Sigmoid colon (tissue), 7 donors: ENCODE measurements at places on chromosomes 11 and 22. TPM values are rescaled to one million over a fixed set of nuclear protein-coding genes. Genes with fewer than 3 reads are reported as not detected.

Gene INS
- total RNA-seq = not detected

Gene QSER1
- total RNA-seq = 41.0 TPM

DNA sequence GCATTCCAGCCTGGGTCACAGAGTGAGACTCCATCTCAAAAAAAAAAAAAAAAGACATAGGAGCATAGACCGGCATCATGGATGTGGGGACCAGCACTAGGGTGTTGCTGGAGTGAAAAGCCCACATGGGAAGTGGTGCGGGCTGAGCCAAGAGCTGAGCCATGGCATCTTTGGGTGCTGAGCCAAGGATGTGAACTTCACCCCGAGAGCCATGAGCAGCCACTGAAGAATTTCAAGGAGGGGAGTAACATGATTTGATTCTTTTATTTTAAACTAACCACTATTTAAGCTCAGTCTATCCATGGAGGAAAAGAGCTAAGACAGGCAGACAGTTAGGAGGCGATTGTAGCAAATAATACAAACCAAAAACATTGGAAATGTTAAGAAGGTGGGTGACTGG is 57.4 kb downstream of the AHNAK start:
- no peak overlapping the region for H3K27ac ChIP-seq
- H3K36me3 ChIP-seq = no peaks in the 10 kb centered on the region
- H3K4me3 ChIP-seq = no peak overlapping the region
- peaks cover 32% of the 10 kb centered on the region for H3K4me1 ChIP-seq
- H3K27me3 ChIP-seq = no peaks in the 10 kb centered on the region

Gene OR4D5
- not detected for total RNA-seq

Gene ACTN3
- total RNA-seq = not detected

Gene ADAMTS8
- total RNA-seq = 3.5 TPM

- no peaks in the 10 kb centered on the region for H3K27me3 ChIP-seq
- H3K27ac ChIP-seq = no peak overlapping the region
- no peak for DNase-seq
- no peak overlapping the region for H3K4me3 ChIP-seq
- no peaks in the 10 kb centered on the region for H3K4me1 ChIP-seq
- H3K36me3 ChIP-seq = no peaks in the 10 kb centered on the region
Measured at GRCh38 chr11:89182773-89183518, 5.3 kb downstream of the TYR start.

Gene UBE2L3
- 46.4 TPM for total RNA-seq

DNA sequence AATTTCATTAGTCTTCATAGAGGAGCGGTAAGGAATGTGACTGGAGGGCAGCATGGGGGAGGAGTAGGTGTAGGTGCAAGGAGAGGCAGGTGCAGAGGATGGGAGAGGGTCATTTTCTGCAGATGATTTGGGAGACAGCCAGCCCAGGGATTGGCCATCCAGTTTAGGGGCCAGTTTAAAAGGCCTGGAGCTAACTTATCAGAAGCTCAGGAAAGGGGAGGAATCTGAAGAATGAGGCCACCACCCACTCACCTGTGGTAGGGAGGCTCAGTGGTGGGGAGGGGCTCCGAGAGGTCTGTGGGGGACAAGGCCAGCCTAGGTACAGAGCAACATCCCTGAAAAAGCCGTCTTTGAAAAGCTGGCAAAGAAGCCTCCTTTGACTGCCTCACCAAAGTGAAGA is 110.8 kb upstream of the TMEM45B start:
- H3K27me3 ChIP-seq = peaks cover 4% of the 10 kb centered on the region
- H3K36me3 ChIP-seq = no peaks in the 10 kb centered on the region
- no peak for DNase-seq
- H3K4me1 ChIP-seq = no peaks in the 10 kb centered on the region
- no peak overlapping the region for H3K27ac ChIP-seq

Gene CASP5
- not detected for total RNA-seq

DNA sequence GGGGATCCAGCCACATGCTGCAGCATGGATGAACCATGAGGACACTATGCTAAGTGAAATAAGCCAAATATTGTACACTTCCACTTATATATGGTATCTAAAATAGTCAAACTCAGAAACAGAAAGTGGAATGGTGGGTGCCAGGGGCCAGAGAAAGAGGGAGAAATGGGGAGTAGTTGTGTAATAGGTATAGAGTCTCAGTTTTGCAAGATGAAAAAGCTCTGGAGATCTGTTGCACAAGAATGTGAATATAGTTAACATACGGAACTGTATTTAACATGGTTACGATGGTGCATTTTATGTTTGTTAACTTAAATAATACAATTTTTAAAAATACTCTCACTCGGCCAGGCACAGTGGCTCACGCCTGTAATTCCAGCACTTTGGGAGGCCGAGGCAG is 21.2 kb downstream of the GDPD5 start:
- DNase-seq = no peak
- H3K4me1 ChIP-seq = peaks cover 6% of the 10 kb centered on the region
- no peak overlapping the region for H3K27ac ChIP-seq
- no peaks in the 10 kb centered on the region for H3K36me3 ChIP-seq
- no peak overlapping the region for H3K4me3 ChIP-seq

Gene RFPL3
- not detected for total RNA-seq

- H3K4me3 ChIP-seq = no peak overlapping the region
- H3K27me3 ChIP-seq = no peaks in the 10 kb centered on the region
Measured at GRCh38 chr11:79547256-79547655, 106.4 kb upstream of the TENM4 start.

GRCh38 chr11:43578346-43579170 is 102.0 kb upstream of the HSD17B12 start:
- H3K4me1 ChIP-seq = peaks cover 59% of the 10 kb centered on the region
- no peak for DNase-seq
- no peaks in the 10 kb centered on the region for H3K36me3 ChIP-seq
- H3K4me3 ChIP-seq = peak overlapping the region; percentile 50
- peaks cover 96% of the 10 kb centered on the region for H3K27me3 ChIP-seq

Gene ABTB2
- total RNA-seq = 2.5 TPM

Gene TTLL1
- 6.4 TPM for total RNA-seq

DNA sequence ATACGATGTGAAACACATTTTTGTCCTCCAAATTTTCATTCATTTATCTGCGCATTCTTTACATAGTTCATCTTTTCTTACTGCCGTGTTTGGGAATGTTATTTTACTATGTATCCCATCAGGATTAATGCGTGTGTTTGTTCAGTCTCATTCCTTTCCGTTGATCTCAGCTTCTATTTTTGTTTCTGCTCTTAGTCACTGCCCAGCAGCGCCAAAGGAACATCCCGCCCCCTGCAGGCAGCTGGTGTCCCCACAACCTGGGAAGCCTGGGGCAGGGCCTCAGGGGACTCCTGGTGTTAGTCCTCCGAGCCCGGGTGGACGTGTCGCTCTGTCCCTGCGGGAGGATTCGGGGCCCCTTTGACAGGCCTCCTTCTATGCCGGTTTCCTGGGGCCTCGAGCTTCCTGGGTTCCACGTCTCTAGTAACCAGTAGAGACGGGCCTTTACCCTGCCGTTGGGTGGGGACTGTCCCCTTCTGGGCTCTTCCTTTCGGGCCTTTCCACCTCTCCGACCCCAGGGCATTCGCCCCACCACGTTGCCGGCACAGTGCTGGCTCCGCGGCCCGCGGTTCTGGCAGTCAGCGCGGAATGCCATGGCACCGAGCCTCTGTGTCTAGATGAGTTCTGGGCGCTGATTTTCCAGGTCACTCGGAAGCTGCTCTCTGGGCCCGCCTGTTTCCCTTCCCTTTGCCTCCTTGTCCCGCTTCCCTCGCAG is 39.8 kb downstream of the WEE1 start:
- no peaks in the 10 kb centered on the region for H3K27me3 ChIP-seq
- H3K36me3 ChIP-seq = no peaks in the 10 kb centered on the region
- H3K4me3 ChIP-seq = peak overlapping the region; percentile 32
- H3K4me1 ChIP-seq = peaks cover 26% of the 10 kb centered on the region
- DNase-seq = peak; percentile 97

- H3K27me3 ChIP-seq = no peaks in the 10 kb centered on the region
- no peak for DNase-seq
- H3K36me3 ChIP-seq = no peaks in the 10 kb centered on the region
- H3K4me1 ChIP-seq = no peaks in the 10 kb centered on the region
Measured at GRCh38 chr11:60813324-60813723, 28.2 kb downstream of the MS4A10 start.

Gene SLC22A9
- total RNA-seq = not detected

GRCh38 chr11:128195756-128196155 is 391.6 kb downstream of the ETS1 start:
- no peak for DNase-seq
- no peaks in the 10 kb centered on the region for H3K36me3 ChIP-seq
- no peak overlapping the region for H3K4me3 ChIP-seq
- no peaks in the 10 kb centered on the region for H3K4me1 ChIP-seq
- no peaks in the 10 kb centered on the region for H3K27me3 ChIP-seq

DNA sequence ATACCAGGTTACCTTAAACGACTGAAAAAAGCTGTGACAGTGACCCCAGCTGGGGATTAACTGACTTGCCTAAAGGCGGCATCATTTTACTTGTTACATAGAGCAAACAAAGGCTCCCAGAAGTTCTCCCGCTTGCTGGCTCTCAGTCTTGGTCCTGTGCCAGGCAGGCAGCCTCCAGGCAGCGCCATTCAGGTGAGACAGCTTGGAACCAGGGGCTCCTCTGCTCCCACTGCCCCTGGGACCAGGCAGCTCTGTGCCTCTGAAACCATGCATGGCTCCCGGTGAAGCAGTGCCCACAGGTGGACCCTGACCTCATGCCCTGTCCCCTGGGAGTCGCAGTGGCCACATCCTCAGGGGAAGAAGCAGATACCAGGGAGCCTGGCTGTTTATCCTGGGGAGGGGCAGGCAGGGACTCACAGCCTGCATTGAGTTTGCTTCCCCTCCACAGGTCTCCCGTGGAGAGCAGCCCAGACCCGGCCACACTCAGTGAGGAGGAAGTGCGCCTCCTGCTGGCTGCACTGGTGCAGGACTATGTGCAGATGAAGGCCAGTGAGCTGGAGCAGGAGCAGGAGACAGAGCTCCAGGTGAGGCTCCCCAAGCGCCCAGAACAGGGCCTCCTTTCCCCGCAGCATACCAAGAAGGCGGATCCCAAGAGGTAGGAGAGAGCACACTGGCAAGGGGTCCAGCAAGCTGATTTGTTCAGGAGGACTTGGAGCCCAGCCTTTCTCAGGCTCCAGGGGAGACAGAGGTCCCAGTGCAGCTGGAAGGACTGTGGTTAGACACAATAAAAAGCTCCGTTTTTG is 15.6 kb upstream of the CYP2R1 start:
- no peaks in the 10 kb centered on the region for H3K27me3 ChIP-seq
- peaks cover 9% of the 10 kb centered on the region for H3K4me1 ChIP-seq
- no peaks in the 10 kb centered on the region for H3K36me3 ChIP-seq

GRCh38 chr11:88521399-88521798 is 183.9 kb upstream of the CTSC start:
- DNase-seq = no peak
- H3K27ac ChIP-seq = peak overlapping the region; percentile 68
- H3K4me1 ChIP-seq = peaks cover 23% of the 10 kb centered on the region
- no peaks in the 10 kb centered on the region for H3K27me3 ChIP-seq

- peaks cover 20% of the 10 kb centered on the region for H3K27me3 ChIP-seq
- no peak overlapping the region for H3K4me3 ChIP-seq
- H3K4me1 ChIP-seq = no peaks in the 10 kb centered on the region
- no peaks in the 10 kb centered on the region for H3K36me3 ChIP-seq
- DNase-seq = no peak
- H3K27ac ChIP-seq = no peak overlapping the region
Measured at GRCh38 chr22:17009640-17010291, 1.7 kb upstream of the GAB4 start.

Gene VWCE
- 5.5 TPM for total RNA-seq

DNA sequence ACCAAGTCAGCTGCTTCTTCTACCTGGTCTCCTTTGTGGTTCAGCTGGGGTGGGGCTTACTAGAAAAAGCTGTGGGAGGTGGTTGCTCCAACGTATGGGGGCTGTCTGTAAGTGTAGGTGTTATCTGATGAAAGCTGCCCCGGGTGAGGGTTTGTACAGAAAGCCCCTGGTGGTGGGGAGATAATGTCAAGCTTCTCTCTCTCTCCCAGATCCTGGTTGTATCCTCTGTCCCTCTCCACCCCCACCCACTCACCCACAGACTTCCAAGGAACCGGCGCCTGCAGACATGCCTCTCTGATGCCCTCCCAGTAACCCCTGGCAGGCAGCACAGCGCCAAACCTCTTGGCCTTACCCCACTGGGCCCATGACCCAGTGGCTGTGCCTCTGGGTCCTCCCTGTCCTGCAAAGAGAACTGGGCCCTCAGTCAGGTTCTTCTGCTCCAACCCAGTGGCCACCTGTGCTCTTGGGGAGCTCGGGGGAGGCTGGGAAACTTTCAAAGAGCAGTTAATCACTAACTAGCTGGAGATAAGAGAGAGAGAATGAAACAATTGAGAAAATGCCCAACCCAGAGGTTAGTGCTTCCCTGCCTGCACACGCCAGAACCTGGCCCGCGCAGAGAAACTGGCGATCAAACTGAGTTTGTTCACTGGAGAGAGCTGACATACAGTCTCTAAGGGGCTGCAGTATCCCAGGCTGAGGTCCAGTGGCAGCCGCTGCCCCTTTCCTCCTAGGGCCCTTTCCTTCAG is 20.4 kb upstream of the EHF start:
- H3K4me1 ChIP-seq = no peaks in the 10 kb centered on the region
- H3K27me3 ChIP-seq = no peaks in the 10 kb centered on the region
- no peak overlapping the region for H3K4me3 ChIP-seq
- H3K27ac ChIP-seq = no peak overlapping the region
- H3K36me3 ChIP-seq = no peaks in the 10 kb centered on the region

- H3K36me3 ChIP-seq = no peaks in the 10 kb centered on the region
- no peaks in the 10 kb centered on the region for H3K27me3 ChIP-seq
- H3K27ac ChIP-seq = no peak overlapping the region
- no peak for DNase-seq
Measured at GRCh38 chr11:24872651-24873311, 375.9 kb downstream of the LUZP2 start.

- no peak overlapping the region for H3K27ac ChIP-seq
- peak; percentile 57 for DNase-seq
- no peak overlapping the region for H3K4me3 ChIP-seq
- no peaks in the 10 kb centered on the region for H3K27me3 ChIP-seq
- H3K4me1 ChIP-seq = peaks cover 8% of the 10 kb centered on the region
Measured at GRCh38 chr11:2800655-2801531, 84.7 kb downstream of the CDKN1C start.

Gene HMOX1
- total RNA-seq = 5.0 TPM

DNA sequence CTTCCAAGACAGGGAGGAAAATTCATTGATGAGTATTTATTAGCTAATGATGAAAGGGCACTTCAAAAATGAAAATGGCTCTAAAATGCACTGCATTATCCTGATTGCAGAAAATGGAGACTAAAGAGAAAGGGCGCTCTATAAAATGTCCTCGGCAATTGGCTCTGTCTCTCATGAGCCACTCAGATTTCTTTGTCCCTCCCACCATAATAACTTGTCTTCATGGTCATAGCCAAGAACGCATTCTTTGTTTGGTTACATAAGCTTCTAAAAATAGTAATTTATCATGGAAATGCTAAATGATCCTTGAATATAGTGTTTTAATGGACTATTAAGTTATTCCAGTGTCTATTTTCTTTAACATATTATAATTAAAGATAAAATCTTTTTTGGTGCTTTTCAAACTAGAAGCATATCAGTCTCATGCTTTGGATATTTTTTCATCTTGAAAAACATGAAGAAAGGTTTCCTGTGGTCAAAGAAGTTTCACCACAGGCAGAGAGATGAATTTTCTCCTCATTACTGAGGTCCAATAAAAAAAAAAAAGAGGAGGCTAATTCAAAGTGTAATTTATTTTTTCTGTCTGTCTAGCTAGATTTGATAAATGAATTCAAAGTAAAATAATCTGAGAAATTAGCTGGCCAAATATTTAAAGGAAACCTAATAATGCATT is 238.1 kb upstream of the BLID start:
- DNase-seq = no peak
- no peak overlapping the region for H3K4me3 ChIP-seq
- H3K27ac ChIP-seq = no peak overlapping the region
- no peaks in the 10 kb centered on the region for H3K4me1 ChIP-seq
- H3K36me3 ChIP-seq = no peaks in the 10 kb centered on the region
- H3K27me3 ChIP-seq = no peaks in the 10 kb centered on the region

- H3K4me1 ChIP-seq = no peaks in the 10 kb centered on the region
- H3K4me3 ChIP-seq = no peak overlapping the region
- no peak for DNase-seq
- H3K27ac ChIP-seq = no peak overlapping the region
Measured at GRCh38 chr22:19798891-19799293, 38.3 kb downstream of the TBX1 start.
